NCI-H446 (cell line): ENCODE measurements at places on chromosomes 11 and 22.

DNA sequence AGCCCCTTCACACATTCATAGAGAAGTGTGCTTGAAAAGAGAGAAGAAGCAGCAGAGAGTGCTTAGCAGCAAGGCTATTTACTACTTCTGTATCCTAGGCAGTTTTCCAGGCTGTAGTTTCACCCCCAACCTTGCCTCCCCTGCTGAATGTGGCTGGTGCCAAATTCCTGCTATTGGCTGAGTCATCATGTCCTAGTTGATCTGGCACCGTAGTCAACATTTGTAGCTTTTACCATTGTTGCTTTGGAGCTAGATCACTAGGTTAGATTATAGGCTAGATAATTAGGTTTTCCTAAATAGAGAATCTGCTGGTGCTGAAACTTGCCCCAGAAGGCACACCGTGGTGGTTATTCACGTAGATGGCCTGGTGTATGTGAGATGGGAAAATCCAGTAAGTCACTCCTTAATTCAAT is 32.7 kb downstream of the ARHGAP42 start:
- DNase-seq: peak; percentile 92

GRCh38 chr11:63845303-63845702 is 6.4 kb downstream of the MARK2 start:
- DNase-seq: no peak

GRCh38 chr11:59216641-59217564 is 4.2 kb upstream of the MPEG1 start:
- DNase-seq: no peak

DNA sequence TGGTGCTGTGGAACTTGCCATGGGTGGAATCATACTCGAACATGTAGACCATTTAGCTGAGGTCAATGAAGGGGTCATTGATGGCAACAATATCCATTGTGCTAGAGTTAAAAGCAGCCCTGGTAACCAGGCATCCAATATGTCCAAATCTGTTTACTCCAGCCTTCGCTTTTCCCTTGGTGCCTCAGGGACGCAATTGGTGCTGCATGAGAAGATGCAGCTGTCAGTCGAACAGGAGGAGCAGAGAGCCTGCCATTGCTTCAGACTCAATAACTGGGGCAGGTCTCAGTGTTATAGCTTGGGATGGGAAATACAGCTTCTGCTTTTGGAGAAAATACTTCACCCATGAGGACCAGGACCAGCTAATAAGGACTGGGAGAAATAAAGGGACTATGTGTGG is 5.0 kb upstream of the MCHR1 start:
- no peak for DNase-seq

DNA sequence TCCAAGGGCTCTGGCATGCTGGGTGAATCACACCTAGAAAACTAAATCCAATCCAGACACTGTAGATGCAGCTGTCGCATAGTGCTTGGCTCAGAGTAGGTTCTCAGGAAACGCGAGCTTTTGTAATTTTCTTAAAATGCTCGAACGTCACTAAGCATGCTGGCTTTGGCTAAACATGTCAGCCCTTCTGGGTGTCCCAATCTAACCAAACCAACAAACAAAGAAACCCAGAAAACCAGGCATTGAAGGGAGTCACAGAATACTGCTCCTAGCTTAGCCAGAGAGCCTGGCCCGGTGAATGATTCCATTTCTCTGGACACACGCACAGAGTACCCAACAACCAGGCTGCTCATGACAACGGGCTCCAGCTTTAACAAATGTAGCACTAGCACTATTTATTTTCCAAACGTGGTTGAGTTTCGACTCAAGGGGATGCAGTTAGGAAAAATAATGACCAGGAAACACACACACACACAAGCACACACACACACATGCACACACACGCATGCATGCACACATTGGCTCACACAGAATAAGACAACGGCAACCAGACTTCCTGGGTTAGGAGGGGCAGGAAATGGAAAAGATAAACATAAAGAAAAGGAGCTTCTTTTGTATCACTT is 492.6 kb downstream of the MIAT start:
- no peak for DNase-seq

DNA sequence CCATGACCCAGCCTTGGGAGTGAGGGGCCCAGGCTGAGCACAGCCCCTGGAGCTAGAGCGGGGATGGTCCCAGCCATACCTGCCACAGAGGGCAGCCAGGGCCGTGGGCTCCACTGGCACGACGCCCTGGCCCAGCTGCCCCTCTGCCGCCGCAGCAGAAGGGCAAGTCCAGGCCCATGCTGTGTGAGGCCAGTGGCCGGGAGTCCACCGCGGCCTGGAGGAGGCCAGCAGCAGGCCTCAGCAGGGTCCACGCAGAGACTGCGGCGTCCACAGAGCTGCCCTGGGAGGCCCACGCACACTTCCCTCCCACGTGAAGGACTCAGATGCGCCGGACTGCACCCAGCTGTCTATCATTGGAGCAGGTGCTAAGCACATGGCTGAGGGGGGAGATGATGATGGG is 23.5 kb downstream of the MOB2 start:
- no peak for DNase-seq

GRCh38 chr11:117279711-117280376 is 11.3 kb upstream of the BACE1-AS start:
- DNase-seq: no peak

GRCh38 chr11:3867209-3868091 is 12.0 kb downstream of the STIM1 start:
- no peak for DNase-seq

DNA sequence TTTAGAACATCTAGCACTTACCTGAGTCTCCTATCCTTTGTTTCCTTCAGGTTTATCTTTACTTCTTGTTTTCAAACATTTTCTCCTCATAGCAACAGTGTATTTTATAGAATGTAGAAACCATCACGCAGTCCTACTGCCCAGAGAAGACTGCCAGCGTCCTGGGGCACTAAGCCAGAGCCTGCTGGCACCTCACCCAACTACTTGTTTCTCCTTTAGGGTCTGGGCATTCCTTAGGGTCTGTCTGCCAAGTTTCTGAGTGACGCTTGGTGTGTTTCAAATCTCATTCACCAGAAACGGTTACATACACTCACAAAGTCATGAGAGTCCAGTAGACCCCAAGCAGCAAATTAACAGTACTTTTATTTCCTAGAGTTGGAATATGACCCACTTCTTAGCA is 49.6 kb upstream of the SLC25A1 start:
- DNase-seq: peak; percentile 29
